ENCODE measurements at places on chromosomes 4 and X.
A peak's percentile ranks its signal among the peaks of the same experiment; 100 is the strongest.

DNA sequence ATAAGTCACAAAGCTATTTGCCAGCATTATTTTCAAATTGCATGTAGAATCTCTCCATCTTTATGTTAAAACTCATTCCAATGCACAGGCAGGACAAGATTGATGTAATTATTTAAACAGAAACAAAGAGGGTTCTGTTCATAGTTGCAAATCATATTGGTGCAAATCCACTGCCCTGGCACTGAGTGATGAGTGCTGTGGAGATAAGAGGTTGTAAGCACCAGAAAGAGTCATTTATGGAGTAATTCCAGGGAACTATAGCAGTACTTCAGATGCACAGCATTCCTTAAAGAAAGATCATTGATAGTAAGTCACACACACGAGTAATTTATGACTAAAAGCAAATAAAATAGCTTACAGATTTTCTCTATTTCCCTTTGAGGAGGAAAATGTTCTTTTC lies 337.7 kb upstream of the CTSO start:
- no peak for DNase-seq

DNA sequence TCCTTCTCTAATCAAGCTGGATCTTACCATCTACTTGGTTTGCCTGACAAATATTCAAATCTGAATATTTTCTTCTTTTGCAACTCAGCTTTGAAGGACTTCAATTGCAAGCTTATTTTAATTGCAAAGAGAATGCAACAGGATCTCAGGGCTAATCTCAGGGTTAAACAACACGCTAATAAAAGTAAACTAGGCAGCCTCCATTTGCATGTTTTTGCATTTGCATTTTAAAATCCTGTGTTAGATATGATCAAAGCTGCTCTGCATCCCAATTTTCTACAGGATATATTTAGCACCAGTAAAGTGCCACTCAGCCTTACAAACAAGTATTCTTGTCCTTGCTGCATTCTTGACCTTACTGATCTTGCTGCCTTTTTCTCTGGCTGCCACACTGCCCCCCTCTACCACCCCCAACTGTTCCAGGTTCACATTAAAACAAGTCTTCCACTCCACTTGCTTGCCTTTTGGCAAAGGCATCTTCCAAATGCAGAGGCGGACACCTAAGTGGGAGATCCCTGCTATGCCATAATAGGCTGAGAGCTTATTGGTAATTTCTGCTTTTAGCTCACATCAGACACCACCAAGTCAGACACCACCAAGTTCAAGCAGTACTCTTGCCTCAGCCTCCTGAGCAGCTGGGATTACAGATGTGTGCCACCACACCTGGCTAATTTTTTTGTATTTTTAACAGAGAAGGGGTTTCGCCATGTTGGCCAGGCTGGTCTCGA lies 48.1 kb downstream of the GPRIN3 start:
- no peak for DNase-seq

- DNase-seq = no peak
Measured at GRCh38 chr4:161926033-161926828, 237.6 kb downstream of the FSTL5 start.

- no peak for DNase-seq
Measured at GRCh38 chrX:40415675-40416074, 165.1 kb upstream of the ATP6AP2 start.

DNA sequence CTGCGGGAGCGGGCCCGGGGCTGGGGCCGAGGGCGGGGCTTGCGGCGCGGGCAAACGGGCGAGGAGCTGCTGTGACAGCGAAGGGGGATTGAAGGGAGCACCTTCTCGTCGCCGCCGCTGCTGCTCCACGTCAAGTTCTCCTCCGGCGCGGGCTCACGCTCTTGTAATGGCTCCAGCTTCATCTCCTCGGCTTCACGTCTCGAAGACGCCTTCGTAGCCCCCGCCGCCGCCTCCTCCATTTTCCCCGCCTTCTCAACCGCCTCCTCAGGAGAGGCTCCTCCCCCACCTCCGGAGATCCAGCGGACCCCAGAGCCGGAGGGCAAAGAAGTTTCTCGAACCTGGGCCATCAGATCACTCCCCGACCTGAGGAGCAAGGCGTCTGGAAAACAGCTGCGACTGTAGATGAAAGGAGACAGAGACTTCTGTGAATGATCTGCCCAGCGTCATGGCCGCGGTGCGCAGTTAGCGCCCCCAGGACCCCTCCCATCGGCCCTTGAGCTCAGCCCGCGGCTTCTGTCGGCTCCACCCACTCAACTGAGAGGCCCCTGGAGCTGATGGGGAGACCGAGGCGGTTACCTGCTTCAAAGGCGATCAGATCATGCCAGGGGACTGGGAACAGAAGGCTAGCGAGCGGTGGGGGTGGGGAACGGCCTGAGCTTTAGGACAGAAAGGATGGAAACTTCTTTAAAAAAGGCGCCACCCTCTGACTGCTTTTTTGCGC lies 895 bp downstream of the USP51 start:
- DNase-seq = peak; percentile 59

Measured in dermis blood vessel endothelial cell (primary cell).